HS-5 (cell line): ENCODE measurements at places on chromosomes 13 and 19.

GRCh38 chr19:42286349-42287016 lies 15.4 kb upstream of the PRR19 start:
- DNase-seq = no peak

GRCh38 chr13:97224544-97225300 lies 2.6 kb downstream of the MBNL2 start:
- DNase-seq = no peak

DNA sequence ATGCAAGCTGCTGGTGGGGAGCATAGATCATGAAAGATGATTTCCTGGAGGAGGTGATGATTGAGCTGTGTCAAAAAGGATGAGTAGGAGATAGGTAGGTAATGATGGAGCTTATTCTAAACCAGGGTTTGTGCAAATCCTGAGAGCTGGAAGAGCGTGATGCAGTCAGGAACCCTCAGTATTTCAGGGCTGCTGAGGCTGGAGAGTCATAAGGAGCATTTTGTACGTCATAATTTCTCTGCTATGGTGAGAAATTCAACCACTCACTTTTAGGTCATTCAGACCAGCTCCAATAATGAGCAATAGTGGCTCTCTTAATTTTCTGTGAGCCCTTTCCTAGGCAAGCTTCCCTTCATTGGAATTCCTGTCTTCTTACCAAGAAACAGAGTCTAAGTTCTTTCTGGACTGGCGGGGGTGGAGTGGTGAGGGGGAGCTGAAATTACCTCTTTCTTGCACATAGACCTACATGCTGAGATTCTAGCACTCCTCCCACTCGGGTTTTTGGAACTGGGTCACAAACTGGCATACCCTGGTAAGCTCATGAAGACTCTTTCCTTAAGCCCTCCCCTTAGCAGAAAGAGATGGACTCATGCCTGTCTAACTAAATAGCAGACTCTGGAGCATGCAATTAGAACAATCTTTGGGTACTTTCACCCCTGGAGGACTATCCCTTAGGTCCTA lies 62.2 kb upstream of the MYCBP2 start:
- DNase-seq = no peak

GRCh38 chr13:83815598-83815997 lies 66.7 kb downstream of the SLITRK1 start:
- no peak for DNase-seq

DNA sequence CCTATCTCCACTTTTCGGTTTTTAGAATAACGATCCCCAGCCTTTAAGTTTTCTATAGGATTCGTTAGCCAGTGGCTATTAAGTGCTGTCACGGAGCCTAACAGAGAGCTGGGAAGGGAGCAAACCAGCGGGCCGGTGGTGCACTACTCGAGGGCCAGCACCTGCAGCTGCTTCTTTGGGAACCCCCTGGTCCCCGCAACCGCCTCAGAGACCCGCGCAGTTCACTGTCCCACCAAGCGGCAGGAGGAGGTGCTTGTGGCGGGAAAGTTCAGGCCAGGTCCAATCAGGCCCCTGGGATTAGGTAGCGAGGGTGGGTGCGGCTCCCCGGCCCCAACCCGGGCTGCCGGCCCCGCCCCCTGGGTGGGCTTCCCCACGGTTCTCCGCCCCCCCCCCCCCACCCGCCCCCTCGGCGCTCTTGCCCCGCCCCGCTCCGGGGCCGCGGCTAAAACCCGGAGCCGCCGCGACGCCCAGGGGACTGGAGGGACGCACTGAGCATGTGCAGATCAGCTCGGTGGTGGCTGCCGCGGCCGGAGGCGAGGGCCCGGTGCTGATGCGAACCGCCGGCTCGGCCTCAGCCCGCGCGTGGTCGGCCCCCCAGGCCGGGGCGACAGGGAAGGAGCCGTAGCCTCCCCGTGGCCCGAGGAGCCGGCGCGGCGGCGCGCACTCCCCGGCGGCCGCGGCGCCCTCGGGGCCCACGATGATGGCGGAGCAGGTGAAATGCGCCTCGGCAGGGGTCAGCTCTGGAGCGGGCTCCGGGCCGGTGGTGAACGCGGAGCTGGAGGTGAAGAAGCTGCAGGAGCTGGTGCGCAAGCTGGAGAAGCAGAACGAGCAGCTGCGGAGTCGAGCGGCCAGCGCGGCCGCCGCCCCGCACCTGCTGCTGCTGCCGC lies at the start of gene SLAIN1:
SLAIN1 (plus strand) TSS at position 471 of the 887 bp plus-strand sequence; CDS start at position 698, 227 bp downstream.
- no peak for DNase-seq

DNA sequence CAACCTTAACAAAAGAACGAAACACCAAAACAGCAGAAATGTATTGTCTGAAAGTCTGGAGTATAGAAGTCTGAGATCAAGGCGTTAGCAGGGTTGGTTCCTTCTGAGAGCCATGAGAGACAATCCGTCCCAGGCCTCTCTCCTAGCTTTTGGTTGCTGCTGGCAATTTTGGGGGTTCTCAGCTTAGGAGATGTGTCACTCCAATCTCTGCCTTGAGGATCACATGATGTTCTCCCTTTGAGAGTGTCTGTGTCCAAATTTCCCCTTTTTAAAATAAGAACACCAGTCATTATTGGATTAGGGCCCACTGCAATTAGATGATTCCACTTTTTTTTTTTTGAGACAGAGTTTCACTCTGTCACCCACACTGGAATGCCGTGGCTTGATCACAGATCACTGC lies 10.1 kb downstream of the KCNN1 start:
- DNase-seq = no peak

DNA sequence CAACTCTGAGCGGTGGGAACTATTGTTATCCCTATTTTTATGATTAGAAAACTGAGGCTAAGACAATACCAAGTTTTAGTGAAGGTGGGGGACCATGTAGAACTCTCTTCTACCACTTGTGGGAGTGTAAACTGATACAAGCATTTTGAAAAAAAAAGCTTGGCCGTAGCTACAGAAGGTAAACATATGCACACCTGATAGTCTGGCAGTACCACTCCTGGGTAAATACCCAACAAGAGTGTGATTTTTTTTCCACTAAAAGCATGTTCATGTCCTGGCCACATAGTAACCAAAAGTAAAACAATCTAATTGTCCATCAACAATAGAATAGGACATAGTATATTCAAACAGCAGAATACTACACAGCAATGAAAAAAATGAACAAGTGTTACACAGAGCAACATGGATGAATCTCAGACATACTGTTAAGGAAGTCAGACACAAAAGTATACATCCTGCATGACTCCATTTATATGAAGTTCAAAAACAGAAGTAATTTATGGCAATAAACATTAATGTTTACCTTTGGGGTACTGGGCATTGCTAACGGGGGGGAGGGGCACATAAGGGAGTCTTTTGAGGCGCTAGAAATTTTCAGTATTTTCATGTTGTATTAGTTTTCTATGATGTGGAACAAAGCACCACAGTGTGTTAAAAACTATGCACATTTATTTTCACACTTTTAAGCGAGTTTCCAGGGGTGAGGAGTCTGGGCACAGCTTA lies 6.4 kb upstream of the SPATA13 start:
- no peak for DNase-seq

DNA sequence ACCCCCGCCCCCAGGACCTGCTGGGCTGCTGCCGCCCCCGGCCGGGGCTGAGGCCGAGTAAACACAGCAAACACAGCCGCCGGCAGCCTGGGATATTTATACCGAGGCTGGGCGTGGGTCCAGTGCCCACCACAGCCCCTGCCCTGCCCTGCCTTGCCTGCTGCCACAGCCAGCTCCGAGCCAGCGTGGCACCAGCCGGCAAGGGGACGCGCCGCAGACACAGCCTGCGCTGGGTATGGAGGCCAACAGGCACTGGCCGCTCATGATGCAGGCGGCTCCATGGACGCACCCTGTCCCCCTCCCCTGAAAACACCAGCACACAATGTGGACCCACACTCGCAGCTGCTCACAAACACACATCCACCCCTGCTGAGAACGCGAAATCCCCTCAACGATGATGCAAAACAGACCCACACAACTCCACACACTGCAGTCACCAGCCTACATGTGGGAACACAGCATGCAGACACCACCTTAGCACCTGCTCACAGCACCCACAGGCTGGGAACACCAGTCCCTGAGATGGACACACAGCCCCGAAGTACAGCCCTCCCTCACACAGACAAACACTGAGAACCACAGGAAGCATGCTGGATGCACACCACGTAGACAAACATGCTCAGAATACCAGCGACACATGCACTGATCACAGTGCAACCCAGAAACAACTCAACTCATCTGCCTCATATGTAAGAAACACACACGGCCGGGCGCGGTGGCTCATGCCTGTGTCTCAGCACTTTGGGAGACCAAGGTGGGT lies 16.2 kb downstream of the CCDC97 start:
- DNase-seq = no peak

DNA sequence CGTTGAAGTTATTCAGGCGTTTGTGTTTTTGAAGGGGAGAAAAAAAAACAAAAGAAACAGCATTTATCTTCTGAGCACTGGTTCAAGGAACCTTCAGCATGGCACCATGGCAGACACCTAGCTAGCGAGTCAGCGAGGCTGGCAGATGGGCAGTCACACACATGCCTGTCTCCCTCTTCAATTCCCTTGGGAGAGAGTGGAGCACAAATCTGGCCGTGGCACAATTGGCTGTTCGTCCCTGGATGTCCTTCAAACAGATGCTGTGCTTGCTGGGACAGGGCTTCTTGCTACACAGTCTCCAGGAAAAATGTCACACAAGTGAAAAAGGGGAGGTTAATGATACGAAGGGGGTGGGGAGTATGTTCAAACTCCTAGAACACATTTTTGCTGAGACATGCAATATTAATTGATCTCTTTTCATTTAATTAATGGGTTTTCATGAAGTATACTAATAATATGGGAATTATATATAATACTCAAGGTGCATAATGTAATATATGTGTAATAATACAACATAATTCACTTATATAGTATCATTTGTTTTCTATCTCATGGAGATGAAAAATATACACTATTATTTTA lies 1674.5 kb upstream of the SLC10A2 start:
- no peak for DNase-seq
